ENCODE measurements at places on chromosomes 2 and 18.

- DNase-seq, result peak; percentile 46
These were observed 67.8 kb upstream of the MAP4K3 start for GRCh38 chr2:39504790-39505335.

GRCh38 chr2:46954951-46955571 is 39.5 kb upstream of the MCFD2 start:
- no peak for DNase-seq

GRCh38 chr2:222054813-222055212 is 244.0 kb downstream of the PAX3 start:
- DNase-seq, result no peak

- DNase-seq, result no peak
These were observed 24.8 kb downstream of the CNRIP1 start for GRCh38 chr2:68294913-68295312.

DNA sequence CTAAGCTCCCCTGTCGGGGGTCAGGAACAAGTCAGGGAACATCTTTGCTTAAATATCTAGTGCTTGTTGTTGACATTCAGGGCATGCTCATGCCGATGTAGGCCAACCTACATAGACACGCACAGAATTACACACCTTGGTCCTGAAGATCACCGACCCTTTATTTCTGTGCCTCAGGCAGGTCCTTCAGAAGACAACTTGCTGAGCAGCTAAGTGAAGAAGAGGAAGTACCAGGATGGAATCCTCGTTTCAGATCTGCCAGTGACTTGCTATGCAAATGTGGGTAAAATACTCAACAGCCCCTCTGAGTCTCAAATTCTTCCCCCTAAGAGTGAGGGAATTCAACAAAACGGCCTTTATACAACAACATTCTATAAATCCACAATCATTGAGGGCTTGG is 494.7 kb downstream of the BCL11A start:
- no peak for DNase-seq

DNA sequence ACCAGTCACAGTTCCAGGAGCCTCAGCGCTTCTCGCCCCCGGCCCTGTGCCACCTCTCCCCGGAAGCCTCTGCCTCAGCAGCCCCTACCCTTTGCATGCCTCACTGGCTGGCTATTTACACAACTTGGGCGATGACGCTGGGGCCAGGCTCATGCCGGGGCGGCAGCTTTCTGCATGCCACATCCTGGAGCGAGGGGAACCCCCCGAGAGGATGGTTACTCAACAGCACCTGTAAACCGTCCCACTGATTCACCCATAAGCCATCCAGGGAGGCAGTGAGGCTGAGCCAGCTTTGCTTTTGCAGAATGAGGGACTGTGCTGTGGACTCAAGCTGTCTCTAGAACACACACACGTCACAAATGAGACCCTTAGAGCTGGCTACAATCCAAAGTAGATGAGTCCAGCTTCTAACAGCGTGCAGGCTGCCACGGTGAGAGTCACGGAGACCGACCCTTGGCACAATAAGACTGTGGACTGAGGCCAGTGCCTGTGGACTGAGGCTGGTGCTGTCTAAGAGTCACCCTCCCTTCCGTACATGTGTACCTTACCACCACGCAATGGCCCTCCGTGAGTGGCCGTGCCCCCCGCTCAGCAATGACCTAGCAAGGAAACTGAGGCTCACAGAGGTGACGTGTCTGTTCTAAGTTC is 45.6 kb upstream of the ODC1 start:
- peak; percentile 63 for DNase-seq

All from NCI-H526 treated with DMSO at 0.1 percent for 48 hours (cell line).